Kidney epithelial cell (primary cell): ENCODE measurements at places on chromosomes 16 and 17.

DNA sequence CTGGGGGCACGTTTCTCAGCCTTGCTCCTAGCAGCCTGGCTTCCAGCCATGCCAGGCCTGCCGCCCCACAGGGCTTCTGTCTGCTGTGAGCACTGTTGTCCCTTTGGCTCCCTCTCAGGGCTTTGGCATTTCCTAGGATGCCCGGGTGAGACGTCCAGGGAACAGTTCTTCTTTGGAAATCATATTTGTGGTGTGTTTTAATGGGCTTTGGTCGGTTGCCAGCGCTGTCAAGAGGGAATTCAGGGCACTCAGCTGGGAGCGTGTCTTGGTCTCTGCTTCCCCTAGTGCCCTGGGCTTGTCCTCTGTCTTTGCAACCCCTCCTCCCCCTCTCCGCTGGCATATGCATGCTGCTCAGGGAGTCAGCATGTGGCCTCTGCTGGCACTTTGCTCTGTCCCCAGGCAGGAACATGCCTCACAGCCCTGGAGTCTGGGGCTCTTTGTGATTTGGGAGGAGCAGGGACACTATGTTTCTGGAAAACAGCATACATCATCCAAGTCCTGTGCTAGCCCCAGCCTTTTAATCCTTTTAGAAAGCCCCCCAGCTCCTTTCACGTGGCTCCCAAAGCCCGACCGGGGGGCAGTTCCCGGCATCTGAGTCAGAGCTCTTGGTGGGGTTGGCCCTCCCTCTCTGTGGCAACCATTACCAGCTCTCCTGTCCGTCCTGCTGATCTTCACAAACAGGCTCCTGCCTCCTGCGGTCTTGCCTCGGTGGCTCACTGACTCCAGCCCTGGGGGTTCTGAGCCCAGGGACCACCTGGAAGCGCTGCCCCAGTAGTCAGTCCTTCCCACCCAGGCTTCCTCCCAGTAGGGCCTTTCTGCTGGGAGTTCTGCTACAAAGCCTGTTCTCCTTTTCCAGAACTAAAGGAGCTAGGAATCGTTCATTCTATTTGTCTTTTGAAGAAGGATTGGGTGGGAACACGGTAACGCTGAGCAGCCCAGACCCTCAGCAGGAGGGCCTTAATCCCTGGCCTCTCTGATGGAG, 26.7 kb downstream of the SAP30BP start:
- no peak for DNase-seq

- peak; percentile 51 for DNase-seq
These were observed 939 bp downstream of the BCL6B start for GRCh38 chr17:7023576-7024401.

DNA sequence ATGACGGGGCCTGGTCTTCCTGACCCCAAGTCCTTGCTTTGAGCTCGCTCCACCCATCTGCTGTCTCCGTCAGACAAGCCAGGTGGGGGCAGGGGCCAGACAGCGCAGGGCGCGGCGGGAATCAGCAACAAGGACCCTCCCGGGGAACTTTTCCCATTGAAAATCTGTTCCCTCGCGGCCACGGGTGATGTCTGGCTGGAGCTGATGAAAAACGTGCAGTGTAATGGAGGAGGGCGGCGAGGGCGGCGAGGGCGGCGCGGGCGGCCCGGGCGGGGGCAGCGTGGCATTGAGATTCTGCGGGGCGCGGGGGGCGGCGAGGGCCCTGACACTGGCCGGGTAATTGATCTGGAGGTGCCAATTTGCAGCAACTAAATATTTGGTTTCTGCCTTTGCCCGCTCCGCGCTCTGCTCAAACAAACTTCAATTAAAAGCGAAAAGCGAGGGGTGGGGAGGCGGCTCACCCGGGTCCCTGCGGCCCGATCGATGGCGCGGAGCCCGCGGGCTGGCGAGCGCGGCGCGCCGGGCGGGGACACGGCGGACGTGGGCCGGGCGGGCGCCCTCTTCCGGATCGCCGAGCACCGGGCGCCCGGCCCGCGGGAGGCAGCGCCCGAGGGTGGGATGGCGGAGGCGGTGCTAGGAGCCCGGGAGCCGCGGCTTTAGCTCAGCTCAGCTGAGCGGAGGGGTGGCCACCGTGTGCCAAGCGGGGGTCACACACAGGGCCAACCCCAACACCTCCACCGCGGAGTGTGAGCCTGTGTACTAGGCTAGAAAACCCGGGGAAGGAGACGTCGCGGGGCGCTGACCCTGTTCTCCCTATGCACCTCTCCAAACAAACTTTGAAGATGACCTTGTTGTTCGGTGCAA, 32.4 kb downstream of the DCAKD start:
- no peak for DNase-seq

DNA sequence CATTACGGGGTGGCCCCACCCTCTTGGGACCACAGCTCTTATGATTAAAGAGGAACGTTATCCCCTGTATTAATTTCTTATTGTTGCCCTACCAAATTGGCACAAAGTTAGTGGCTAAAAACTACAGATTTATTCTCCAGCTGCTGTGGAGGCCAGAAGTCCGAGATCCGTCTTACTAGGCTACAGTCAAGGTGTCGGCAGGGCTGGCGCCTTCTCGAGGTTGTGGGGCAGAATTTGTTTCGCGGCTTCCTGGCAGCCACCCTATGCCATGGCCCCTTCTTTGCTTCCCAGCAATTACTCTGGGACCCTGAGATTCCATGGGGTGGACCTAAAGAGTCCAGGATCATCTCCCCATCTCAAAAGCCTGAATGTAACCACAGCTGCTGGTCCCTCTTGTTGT, 263.4 kb downstream of the CPPED1 start:
- no peak for DNase-seq

- no peak for DNase-seq
These were observed 48.9 kb downstream of the ERCC4 start for GRCh38 chr16:13968835-13969234.

DNA sequence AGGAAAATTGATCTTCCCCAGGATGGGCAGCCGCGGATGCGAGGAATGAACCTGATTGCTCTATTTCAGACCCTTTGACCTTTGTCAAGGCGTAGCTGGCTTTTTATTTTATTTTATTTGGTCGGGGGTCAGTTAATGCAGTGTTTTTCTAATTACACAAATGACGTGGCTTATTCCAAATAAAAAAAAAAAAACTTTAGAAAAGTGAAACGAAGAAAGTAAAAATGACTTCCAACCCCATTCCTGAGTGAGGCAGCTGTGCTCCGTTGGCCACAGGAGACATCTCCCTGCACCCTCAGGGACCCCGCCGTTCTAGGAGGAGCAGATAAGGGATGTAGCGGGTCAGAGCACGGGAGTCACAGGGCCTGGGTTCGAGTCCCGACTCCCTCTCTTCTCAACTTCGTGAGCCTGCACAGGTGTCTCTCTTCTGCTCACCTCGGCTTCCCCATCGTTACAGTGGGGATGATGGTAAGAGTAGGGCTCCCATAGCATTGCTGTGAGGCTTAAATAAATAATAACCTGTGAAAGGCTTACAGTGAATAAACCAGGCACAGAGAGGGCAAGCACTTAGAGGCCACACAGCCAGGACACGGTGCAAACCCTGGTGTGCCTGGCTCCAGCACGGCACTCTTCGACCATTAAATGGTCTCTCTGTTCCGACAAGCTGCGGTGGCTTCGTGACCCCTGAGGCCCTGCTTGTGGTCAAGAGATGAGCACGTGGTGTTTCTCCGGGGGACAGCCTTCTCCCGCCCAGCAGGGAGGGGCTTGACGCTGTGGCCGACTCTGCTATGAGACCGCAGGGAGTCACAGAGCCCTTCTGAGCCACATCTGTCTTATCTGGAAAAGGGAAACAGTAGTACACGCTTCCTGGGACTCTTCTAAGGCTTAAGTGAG, 10.2 kb downstream of the FOXF1 start:
- DNase-seq: no peak

GRCh38 chr16:85526185-85526974, 86.7 kb upstream of the GSE1 start:
- DNase-seq: no peak

DNA sequence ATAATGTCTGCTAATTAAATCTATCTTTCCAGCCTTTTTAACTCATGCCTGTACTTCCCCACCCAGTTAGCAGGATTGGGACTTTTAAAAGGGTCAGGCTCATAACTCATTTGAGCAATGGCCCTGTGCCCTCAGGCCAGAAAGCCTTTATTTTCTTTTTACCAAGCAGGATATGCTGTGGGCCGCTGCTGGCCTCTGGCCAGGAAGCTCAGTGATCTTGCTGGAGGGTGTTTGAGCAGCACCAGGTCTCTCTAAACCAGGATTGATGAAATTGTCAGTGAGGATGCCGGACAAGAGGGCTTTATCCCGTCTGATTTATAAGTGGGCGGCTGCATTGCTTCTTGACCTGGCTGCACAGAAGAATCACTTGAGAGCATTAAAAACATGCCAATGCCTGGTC, 187.8 kb downstream of the RAB11FIP4 start:
- DNase-seq: no peak

DNA sequence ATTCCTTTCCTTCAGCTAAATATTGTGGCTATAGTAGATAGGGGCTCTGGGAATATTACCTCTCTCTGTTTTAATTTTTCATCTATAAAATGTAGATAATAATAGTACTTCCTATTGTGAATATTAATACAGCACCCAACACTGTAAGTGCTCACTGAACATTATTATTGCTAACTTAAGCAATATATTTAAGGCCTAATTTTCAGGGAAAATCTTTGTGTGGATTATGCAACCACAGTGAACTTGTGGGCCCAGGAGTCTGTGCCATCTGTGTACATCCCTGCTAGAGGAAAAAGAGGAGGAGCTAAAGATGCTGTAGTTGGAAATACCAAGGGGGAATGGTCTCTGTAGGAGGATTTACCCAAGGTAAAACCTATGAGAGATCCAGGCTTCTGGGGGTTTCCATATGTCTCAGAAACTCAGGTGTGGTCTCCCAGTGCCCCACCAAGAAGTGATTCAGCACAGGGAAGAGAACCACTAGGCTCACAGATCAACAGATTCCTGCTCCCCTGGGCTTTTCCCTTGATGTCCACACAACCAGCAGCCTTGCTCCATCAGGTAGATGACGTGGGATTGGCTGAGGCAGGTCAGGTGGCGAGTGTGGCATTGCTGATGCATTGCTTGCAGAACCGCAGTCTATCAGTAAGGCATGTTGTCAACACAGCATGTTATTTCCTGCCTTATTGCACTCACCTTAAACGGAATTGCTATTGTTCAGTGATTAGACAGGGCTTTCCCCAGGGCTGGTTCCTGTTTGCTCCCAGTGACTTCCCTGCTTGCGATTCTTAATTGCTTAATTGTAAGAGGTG, 1.6 kb upstream of the N4BP1 start:
- no peak for DNase-seq

DNA sequence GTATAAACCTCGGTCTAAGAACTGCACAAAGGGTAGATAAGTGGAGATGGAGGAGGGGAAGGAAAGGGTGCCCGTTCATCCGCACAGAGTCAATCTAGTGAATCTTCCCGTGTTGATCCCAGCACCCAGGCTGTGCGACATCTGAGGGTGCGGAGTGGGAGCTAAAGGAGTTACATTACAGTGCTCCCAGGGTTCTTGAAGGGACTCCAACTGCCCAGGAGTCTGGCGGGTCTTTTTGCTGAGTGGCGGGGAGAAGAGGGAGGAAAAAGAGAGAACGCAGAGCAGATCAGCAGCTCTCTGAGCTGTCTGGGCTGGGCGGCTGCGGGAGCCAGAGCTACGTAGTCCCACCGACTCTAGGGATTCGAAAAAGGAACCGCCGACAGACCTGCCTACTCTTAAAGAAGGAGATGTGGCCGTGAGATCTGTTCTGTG, 1.6 kb upstream of the CA10 start:
- no peak for DNase-seq

DNA sequence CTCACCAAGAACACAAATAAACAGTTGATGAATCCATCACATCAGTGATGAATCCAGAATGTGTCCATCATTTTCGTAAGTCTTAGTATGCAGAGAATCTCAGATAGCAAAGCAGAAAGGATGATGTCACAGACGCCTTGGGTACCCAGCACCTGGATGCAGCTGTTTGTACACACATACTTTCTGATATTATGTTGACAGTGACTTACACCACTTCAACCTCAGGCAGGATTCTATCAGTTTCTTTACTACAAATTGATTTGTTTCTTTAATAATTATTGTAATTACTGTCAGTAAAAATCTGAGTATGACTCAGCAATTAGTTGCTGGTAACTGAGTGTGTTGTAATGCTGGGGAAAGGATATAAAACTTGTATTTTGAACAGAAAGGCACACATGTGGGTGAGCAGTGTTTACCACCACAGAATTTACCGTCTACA, 159.8 kb downstream of the RPTOR start:
- no peak for DNase-seq

DNA sequence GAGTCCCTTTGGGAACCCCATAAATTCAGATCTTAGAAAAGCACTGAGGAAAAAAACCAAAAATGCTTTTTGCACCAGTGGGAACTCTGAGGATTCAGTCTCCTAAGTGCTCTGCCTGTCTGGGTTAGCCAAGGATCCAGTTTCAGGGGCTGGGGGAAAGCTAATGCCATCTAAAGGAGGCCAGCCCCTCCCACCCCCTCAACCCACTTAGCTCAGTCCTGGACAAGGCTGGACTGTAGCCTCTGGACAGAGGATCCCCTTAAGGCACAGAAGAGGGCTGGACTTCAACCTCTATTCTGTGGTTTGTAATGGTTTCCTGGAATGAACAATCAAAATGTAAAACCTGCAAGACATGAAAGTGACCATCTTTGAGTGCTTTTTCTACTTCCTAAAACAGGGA, 356.1 kb upstream of the ZFHX3 start:
- no peak for DNase-seq

- DNase-seq: no peak
These were observed 119.5 kb downstream of the C16orf78 start for GRCh38 chr16:49492896-49493626.

- no peak for DNase-seq
These were observed 774.5 kb upstream of the RBFOX1 start for GRCh38 chr16:6558126-6558525.

- DNase-seq: no peak
These were observed 813.6 kb upstream of the EEF2KMT start for GRCh38 chr16:5911241-5911640.

GRCh38 chr17:77011173-77012011, 129.4 kb upstream of the SEC14L1 start:
- DNase-seq: no peak

GRCh38 chr16:73354434-73354833, 306.5 kb upstream of the ZFHX3 start:
- DNase-seq: no peak

DNA sequence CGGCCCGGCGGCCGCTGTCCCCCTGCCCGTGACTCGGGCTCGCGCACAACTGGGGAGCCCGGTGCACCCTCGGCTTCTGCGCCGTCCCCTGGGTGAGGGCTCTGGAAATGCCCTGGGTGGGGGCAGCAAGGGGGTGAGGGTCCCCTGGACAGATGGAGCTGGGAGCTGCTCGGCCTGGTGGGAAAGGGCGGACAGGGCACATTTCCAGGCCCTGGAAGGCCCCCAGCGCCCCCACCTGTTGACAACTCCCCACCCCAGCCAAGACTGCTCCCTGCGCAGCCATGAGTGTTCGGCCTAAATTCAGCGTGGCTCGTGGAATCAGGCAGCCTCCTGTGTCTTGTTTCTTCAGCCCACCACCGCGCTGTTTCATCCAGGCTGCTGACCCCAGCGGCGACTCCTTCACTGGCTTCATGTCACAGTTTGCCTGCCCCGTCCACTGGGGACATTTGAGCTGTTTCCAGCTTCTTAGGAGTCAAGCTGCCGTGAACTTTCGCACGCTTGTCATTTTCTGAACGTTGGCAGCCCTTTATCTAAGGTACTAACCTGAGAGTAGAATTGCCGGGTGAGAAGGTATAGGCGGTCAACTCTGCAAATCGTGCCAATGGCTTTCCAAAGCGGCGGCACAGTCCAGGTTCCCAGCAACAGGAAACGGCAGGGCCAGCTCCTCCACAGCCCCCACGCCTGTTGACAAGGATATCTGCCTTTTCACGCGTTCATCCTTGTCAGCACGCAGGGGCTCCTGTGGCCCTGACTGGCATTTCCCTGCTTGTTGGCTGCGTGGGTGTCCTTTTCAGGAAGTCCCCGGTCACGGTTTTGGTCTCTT, 895 bp downstream of the UTS2R start:
- DNase-seq: no peak
